Activated CD4-positive, alpha-beta T cell treated with anti-CD3 and anti-CD28 coated beads, Interleukin-2, amount 10 ng/mL, durations not matched to agents 7 days and 5 days (primary cell): ENCODE measurements at places on chromosomes 2 and 18. TPM values are rescaled to one million over a fixed set of nuclear protein-coding genes. Genes with fewer than 3 reads are reported as not detected.

GRCh38 chr2:217868911-217869334, 133.9 kb downstream of the TNS1 start:
- H3K27ac ChIP-seq: no peak overlapping the region
- no peaks in the 10 kb centered on the region for H3K4me1 ChIP-seq
- no peaks in the 10 kb centered on the region for H3K27me3 ChIP-seq
- H3K36me3 ChIP-seq: no peaks in the 10 kb centered on the region

DNA sequence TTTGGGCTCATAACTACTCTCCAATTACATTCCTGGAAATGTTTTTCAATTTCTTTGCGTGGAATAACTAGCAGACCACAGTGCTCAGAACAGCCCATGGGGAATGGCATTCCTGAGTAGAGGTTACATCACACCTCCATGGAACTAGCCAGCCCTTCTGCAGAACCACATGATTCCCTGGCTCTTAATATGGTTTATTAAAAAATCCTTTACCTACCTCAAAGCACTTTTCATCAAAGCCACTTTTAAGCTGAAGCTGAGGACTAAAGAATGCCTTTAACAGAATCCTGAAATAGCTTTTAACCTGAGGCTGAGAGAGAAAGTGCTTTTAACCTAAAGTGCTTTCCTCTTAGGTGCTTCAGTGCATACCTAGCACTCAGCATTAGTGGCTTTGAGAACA, 376.3 kb downstream of the ARHGAP15 start:
- no peak for DNase-seq
- H3K27ac ChIP-seq: no peak overlapping the region
- no peak overlapping the region for H3K4me3 ChIP-seq

- H3K27ac ChIP-seq: no peak overlapping the region
- peak overlapping the region; percentile 80 for H3K4me3 ChIP-seq
- no peak for DNase-seq
Observed at GRCh38 chr2:23385748-23386338, 864 bp downstream of the KLHL29 start.

DNA sequence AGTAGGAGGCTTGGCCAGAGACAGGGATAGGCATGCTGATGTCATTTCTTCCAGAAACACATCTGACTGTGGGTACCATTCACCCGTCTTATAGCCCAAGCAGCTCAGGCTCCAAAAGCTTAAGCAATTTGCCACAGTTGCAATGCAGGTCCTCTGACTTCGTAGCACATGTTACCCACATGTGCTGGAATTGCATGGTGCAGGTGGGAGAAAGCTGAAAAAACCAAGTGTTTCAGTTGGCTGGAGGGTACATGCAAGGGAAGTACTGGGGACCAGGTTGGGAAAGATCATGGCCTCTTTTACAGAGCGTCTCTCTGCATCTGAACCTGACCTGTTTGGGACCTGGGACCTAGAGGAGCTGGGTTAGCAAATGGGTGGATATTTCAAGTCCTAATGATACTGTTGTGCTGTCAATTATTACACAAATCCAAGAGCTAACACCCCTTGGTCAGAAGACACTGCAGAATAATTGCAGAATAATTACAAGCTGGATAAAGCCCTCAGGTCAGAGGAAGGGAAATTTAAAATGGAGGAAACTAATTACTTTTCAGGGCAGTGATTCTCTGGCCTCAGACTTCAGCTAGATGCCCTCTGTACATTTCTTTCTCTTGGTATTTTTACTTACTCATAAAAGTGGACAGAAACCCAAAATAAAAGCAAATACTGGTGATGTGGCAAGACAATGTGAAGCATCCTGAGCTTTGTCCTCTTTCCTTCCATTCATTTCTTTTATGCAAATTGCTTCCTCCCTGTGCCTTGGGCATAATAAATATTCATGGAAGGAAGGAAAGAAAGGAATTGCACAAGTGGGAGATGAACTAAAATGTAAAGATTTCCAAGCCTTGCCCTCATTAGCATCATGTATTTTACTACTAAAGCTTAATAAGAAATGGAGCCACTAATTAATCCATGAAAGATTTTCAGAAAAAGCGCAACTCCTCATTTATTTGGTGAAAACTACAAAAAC, 45.6 kb upstream of the TTC39C start:
- H3K4me3 ChIP-seq: no peak overlapping the region
- H3K27ac ChIP-seq: no peak overlapping the region
- peaks cover 5% of the 10 kb centered on the region for H3K36me3 ChIP-seq
- no peaks in the 10 kb centered on the region for H3K27me3 ChIP-seq

DNA sequence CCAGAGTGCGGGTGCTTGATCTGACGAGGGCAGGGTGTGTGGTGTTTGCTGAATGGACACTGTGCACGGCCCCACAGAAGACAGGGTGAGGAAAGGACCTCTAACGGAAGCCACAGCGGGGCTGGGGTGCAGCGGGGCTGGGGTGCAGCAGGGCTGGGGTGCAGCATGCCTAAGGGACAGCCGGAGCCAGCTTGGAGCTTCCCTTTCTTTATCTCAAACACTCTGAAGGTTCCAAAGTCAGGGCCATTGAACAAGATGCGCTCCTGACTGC, 35.0 kb downstream of the PXDN start:
- no peak overlapping the region for H3K4me3 ChIP-seq
- H3K27ac ChIP-seq: no peak overlapping the region
- H3K27me3 ChIP-seq: no peaks in the 10 kb centered on the region

DNA sequence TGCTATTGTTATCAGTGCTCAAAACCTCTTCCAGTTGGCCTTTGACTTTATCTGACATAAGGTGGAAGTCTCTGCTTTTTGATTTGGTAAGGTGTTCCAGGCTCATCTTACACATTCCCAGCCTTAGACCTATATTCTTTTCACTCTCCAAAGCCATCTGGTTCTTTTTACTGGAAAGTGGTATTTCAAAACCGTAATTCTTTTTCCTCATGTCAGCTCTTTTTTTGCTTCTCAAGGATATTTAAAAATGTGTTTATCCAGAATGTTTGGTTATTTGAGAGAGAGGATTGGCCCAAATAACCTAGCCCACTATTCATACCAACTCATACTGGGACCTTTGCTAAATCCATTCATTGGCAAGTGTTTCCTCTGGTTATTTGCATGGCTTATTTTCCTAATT, 411.2 kb upstream of the PIK3C3 start:
- no peaks in the 10 kb centered on the region for H3K36me3 ChIP-seq
- H3K4me3 ChIP-seq: no peak overlapping the region
- H3K27me3 ChIP-seq: no peaks in the 10 kb centered on the region
- no peaks in the 10 kb centered on the region for H3K4me1 ChIP-seq

DNA sequence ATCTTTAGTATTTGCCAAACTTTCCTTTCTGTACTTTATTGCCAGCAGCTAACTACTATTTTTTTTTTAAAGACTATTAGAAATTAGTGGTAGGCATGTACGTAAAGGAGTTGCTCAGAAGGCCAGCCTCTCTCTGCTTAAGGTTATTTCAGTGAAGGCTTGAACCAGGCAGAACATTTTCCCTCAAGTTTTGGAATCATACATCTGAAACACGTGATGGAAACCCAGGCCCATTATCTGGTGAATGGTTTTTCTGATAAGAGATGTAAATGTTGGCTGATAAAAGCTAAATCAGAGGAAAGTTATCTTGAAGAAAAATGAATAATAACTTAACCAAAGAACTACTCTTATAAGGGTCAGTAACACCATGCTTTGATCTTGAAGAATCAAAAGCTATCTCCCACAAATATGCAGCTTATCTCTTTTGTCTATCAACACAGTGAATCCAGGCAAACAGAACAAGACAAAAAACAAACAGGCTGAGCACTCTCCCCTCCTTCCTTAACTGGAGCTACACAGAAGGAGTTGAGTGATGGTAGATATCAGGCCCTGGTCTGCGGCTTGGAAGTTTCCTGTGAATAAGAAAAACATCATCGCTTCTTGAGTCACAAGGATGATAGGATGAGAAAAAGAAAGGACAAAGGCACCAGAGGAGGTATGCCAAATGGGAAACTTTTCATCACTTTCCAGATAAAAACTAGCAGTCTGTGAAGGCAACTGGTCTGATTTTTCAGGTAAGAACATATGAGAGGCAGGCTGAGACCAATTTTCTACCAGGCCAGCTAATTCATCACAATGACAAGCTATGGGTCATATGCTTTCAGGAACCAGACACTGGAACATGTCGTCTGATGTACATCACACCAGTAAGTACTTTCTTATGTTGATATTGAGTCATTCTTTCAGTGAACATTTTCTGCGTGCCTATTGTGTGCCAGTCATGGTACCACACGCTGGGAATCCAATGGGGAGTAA, 88.4 kb upstream of the STK17B start:
- H3K27me3 ChIP-seq: no peaks in the 10 kb centered on the region
- peak overlapping the region; percentile 78 for H3K4me3 ChIP-seq
- peak overlapping the region; percentile 96 for H3K27ac ChIP-seq
- peak; percentile 47 for DNase-seq
- H3K4me1 ChIP-seq: peaks cover 73% of the 10 kb centered on the region

The ACVR1 gene
- total RNA-seq: 26.0 TPM

The FN1 gene
- total RNA-seq: 0.44 TPM

The DSG1 gene
- not detected for total RNA-seq

The REEP1 gene
- total RNA-seq: 0.20 TPM

The EPB41L3 gene
- 14.0 TPM for total RNA-seq
